ENCODE measurements at places on chromosomes 3 and 15. TPM values are rescaled to one million over a fixed set of nuclear protein-coding genes. Genes with fewer than 3 reads are reported as not detected.

PAQR5 gene
- not detected for polyA plus RNA-seq

CLDN18 gene
- not detected for polyA plus RNA-seq

PLOD2 gene
- polyA plus RNA-seq = 9.1 TPM

GPR149 gene
- not detected for polyA plus RNA-seq

GATA2 gene
- polyA plus RNA-seq = not detected

GOLGA8T gene
- polyA plus RNA-seq = not detected

SEMA3F gene
- 94.2 TPM for polyA plus RNA-seq

P2RY12 gene
- not detected for polyA plus RNA-seq

HTR3D gene
- polyA plus RNA-seq = not detected

TTLL13 gene
- not detected for polyA plus RNA-seq

ANKDD1A gene
- polyA plus RNA-seq = 3.1 TPM

TGM4 gene
- polyA plus RNA-seq = 0.83 TPM

FOXL2 gene
- polyA plus RNA-seq = 0.60 TPM

THOC7 gene
- 121 TPM for polyA plus RNA-seq

MAGEL2 gene
- not detected for polyA plus RNA-seq

- no peak for DNase-seq
These were observed 73.7 kb downstream of the TM2D3 start for GRCh38 chr15:101578443-101578894.

DNA sequence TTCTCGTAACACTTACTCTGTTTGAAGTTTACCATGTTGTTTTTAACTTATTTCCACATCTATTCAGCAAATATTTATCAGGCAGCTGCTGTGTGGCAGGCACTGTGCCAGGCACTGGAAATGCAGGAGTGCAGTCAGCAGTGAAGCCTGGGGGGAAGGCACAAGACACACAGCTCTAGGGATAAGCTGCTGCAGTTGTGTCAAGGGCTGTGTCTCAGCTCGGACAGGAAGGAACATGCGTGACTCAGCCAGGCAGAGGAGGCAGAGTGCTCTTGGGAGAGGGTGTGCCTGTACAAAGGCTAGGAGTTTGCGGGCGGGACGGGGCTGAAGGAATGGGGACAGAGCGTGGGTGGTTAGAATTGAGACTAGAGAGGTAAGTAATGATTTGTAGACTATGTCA, 24.7 kb downstream of the LYSMD4 start:
- peak; percentile 84 for DNase-seq

DNA sequence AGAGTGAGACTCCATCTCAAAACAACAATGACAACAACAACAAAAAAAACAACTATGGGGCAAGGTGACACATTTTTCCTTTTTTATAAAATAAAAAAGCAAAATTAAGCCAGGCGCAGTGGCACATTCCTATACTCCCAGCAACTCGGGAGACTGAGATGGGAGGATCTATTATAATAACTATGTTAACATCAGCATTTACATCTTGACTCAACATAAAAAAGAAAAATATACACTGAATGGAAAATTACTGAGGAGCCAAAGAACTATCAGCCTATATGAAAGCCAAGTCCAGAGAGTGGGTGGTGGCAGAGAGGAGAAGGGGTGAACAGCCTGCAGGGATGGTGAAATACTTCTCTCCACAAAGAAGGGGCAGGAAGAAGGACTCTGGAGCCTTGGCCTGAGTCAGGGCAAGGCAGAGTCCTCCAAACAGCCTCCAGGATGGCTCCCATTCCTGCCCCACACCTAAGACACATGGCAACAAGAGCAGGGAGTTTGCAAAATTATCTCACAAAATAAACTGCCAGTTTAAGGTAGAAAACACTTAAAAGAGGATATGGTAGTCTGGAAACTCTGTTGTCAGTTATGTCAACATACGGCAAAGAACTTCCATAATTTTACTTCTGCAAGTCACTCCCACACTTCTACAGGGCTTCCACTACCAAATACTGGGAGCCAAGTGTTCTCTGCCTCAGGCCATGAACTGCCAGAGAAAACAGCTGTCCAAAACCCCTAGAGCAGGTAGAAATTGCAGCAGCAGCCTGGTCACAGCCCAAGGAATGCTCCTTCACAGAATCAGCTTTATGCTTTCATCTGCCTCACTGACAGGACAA, 25.9 kb downstream of the HSPBAP1 start:
- no peak for DNase-seq

DNA sequence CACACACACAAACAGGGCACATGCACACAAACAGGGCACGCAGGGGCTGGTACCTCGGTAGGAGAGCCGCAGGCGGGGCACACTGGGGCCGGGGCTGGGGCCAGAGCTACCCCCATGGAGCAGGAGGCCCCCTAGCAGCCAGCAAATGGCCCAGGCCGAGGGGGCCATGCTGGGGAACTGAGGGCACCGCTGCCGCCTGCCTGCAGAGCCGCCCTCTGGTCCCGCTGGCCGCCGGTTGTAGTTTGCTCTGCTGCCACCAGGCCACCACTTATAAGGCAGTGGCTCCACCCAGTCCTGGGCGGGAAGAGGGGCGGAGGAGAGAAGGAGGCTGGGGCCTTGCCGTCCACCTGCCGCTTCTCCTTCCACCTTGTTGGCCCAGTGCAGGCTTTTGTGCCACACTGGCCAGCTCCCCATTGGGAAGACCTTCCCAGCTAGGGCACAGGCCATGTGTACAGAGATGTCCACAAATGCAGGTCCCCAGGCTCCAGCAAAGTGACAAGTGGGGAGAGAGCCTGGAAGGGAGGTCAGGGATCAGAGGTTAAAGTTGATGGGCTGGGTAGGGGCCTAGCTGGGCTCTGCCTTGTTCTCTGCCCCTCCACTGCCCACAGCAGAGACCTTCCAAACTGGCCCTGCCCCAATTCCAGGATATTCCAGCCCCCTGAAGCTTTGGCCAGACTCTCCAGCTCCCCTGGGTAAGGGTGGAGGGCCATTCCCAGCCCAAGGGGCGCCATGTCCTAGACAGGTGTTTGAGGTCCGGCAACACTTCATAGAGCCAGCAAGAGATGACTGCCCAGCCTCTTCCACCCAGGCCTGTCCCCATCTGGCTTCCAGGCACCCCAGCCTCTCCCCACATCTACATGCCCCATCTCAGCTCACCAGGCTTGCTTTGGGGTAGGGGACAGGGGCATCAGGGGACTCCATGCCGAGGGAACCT, at the start of gene SEMA3G:
Gene SEMA3G, minus strand, starts transcription at position 244 of the 934 bp plus-strand sequence. Its CDS starts 76 bp downstream, at position 168.
- DNase-seq = no peak

GRCh38 chr3:138332472-138333073, 2.9 kb upstream of the NME9 start:
- no peak for DNase-seq

DNA sequence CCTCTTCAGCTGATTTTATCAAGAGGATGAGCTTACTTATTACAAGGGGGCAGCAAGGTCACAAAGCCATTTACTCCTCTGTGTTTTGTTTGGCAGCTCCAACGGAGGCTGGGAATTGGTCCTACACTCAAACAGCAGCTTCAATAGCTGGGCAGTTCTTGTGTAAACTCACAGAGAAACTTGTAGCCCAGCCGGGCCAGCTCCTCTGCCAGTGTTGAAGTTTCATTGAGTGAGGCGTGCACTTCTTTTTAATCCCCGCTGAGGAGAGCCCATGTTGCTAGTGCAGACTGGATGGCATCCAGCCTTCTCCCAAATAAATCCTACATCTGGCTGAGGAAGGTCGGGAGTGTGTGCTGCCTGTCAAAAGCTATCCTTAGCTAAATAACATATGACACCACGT, 59.5 kb downstream of the BFSP2 start:
- no peak for DNase-seq

GRCh38 chr3:44902628-44903027, 28.2 kb downstream of the TGM4 start:
- no peak for DNase-seq

GRCh38 chr15:48472756-48473155, 141.5 kb downstream of the DUT start:
- DNase-seq = peak; percentile 54

DNA sequence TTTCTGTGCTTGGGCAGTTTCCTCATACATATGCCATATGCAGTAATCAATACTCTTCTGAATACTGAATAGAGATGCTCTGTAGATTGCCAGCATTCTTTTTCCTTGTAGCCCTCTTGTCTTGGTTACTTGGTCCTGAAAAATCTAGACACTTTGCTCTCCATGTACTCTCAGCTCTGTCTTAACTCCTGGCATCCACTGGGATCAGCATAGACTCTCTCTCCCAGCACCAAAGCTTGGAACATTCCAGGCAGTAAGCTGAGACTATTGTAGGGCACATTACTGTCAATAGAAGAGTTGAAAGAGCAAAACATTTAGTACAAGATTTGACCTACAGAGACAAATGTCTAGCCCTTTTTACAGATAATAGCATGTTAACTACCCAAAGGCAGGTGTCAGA, 1100.3 kb downstream of the TBL1XR1 start:
- DNase-seq = no peak

DNA sequence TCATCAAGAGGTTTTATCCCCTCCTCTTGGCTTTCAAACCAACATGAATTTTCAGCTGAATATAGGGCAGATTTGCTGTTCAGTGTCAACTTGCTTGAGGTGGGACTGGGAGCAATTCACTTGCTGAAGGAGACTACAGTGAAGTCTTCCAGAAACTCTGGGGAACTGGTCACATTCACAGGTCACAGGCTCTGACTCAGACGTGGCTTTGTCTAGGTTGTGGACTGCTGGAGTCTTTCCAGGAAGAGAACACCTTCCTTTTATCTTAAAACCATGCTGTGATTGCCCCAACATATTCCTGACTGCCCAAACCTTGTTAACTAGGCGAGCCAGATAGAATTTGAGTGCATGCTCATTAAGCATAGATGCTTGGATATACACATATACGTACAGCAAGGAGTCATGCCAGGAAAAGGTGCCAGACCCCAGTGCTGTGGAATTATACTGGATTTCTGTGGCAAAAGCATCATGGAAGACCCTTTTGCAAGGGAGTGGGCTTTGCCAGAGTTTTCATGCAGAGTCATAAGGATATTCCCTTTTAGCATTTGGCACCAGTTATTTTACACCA, 399.1 kb upstream of the TBL1XR1 start:
- no peak for DNase-seq

- DNase-seq = no peak
These were observed 80.1 kb downstream of the EBLN2 start for GRCh38 chr3:73141525-73141924.

- DNase-seq = peak; percentile 21
These were observed 47.8 kb downstream of the OIP5 start for GRCh38 chr15:41284427-41285177.
